B cell (primary cell): ENCODE measurements at places on chromosomes 1 and 21. TPM values are rescaled to one million over a fixed set of nuclear protein-coding genes. Genes with fewer than 3 reads are reported as not detected.

DNA sequence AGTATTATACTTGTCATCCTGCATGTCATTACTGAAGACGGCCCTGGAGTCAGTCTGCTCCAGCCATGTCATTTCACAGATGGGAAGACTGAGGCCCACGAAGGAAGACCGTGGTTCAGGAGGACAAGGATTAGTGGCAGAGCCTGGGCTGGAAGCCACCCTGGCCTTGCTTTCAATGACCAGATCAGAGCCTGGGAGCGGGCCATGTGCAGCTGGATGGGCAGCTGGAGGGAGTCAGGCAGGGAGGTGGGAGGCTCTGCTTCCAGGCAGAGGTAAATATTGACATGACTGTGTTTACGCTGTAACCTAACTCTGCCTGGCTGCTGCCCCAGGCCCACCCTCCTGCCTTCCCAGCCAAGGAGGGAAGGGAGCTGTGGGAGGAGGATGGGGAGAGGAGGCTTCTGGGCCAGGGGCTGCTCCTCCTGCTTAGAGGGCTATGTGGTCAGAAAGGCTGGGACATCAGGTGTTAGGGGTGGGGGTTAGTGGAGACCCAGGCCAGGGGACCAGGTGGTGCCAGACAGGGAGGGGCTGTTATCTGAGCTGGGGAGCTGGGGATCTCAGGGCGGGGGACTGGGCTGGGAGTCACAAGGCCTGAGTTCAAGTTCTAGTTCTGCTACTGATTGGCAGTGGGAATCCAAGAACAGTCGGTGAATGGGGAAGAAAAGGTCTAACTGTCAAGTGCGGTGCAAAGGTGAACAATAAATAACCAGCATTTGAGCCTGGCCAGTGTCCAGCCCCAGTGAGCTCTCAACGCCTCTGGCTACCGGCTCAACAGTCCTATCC, 48.5 kb upstream of the ECE1 start:
- DNase-seq = no peak

- peak; percentile 63 for DNase-seq
Observed at GRCh38 chr1:223716302-223716862, 4.0 kb downstream of the CAPN2 start.

GRCh38 chr21:18614303-18614702, 210.7 kb upstream of the TMPRSS15 start:
- DNase-seq = no peak

- no peak for DNase-seq
Observed at GRCh38 chr1:111725192-111725591, 14.0 kb downstream of the INKA2 start.

- DNase-seq = peak; percentile 14
Observed at GRCh38 chr1:87588495-87588894, 259.8 kb downstream of the LMO4 start.

GRCh38 chr1:151166505-151166956, 587 bp downstream of the SCNM1 start:
- no peak for DNase-seq

GRCh38 chr21:14707511-14708020, 161.5 kb upstream of the SAMSN1 start:
- no peak for DNase-seq

DNA sequence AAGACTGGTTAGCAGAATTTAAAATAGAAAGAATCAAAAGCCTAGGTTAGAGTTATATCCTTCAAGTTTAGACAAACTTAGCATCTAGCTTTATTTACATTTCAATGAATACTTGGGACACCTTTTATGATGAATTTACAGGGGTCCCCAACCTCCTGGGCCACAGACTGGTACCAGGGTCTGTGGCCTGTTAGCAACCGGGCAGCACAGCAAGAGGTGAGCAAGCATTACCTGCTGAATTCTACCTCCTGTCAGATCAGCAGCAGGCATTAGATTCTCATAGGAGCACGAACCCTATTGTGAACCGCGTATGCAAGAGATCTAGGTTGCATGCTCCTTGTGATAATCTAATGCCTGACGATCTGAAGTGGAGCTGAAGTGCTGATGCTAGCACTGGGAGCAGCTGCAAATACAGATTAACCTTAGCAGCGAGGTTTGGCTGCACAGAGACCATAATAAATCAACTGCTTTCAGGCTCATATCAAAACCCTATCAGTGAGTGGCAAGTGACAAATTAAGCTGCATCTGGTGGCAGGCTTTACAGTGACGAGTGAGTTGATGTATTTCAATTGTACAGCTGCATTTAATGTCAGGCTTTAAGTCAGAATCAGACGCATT, 82.0 kb downstream of the UCHL5 start:
- no peak for DNase-seq

GRCh38 chr1:82052563-82052962, 251.8 kb downstream of the ADGRL2 start:
- DNase-seq = no peak

The PDPN gene
- 0.27 TPM in 1 of 2 replicates, not detected in the other for total RNA-seq

The CTNNBIP1 gene
- total RNA-seq = 6.9 and 8.6 TPM in 2 replicates

The FCGR3B gene
- total RNA-seq = not detected in 2 replicates

The GRHL3 gene
- total RNA-seq = not detected in 2 replicates

The LCE1E gene
- not detected in 2 replicates for total RNA-seq

The UMODL1 gene
- 0.36 and 0.49 TPM in 2 replicates for total RNA-seq
